Central memory CD4-positive, alpha-beta T cell (primary cell): ENCODE measurements at places on chromosomes 13 and 19.

DNA sequence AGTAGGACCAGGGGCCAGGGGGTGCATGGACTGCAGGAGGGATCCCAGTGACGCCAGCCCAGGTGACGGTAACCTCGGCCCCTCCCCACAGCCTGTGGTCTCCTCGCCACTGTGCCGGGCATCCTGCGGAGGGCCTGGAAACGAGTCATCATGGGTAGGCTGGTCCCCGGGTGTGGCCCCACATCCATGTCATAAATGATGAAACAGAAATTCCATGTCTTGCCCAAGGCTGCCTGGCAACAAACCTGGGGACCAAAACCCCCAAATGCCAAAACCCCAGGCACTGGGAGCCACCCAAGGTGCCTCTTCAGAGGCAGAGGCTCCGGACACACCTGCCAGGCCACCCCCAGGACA is 20.9 kb downstream of the MAP2K2 start:
- no peak for DNase-seq

GRCh38 chr19:50290011-50290410 is 39.2 kb downstream of the KCNC3 start:
- DNase-seq = no peak

DNA sequence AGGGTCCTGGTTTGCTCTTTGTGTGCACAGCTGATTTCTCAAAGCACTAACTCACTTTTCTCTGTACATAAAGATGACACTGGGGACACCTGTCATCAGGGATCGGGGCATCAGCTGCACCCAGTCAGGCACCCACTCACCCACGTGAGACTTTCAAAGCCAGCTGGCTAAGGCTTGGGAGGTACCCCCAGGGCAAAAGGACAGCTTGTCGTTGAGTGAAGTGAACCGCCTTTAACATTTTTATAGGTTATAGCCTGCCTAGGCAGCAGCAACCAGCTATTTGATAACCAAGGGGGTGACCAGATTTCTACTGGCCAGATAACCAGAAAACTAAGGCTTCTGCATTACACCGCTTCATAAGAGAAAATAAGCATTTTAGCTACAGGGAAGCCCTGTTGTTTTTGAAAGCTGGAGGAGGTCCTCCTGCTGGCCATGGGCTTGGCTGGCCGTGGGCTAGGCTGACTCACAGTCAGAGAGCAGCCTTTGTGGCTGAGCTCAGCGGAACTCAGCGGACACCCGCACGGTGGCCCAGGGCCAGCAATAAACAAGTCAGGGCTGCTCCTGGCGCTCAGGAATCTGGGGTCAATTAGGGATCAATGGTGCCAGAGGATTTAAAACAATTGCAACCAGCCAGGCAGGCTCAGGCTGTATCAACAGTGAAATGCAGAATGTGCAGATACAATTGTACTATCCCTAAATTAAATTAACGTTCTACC is 57.1 kb downstream of the ALOX5AP start:
- no peak for DNase-seq

DNA sequence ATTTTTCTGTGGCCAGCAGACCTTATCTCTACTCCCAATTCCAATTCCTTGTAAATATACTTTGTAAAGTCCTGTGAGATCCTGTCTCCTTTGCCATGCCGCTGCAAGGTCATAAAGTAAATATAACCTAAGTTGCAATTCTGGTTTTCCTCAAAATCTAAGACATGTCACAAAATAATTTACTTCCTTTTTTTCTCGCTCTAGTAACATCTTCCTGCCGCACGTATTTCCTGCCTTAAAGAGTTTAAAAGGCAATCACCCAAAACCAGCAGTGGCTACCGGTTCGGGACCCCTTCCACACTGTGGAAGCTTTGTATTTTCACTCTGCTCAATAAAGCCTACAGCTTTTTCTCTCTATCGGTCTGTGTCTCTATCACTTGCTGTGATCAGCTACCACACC is 832.0 kb upstream of the SLITRK5 start:
- DNase-seq = no peak

- DNase-seq = no peak
Observed at GRCh38 chr19:46116121-46116520, 8.4 kb downstream of the IGFL3 start.

- no peak for DNase-seq
Observed at GRCh38 chr19:2110822-2111221, 14.1 kb downstream of the IZUMO4 start.

DNA sequence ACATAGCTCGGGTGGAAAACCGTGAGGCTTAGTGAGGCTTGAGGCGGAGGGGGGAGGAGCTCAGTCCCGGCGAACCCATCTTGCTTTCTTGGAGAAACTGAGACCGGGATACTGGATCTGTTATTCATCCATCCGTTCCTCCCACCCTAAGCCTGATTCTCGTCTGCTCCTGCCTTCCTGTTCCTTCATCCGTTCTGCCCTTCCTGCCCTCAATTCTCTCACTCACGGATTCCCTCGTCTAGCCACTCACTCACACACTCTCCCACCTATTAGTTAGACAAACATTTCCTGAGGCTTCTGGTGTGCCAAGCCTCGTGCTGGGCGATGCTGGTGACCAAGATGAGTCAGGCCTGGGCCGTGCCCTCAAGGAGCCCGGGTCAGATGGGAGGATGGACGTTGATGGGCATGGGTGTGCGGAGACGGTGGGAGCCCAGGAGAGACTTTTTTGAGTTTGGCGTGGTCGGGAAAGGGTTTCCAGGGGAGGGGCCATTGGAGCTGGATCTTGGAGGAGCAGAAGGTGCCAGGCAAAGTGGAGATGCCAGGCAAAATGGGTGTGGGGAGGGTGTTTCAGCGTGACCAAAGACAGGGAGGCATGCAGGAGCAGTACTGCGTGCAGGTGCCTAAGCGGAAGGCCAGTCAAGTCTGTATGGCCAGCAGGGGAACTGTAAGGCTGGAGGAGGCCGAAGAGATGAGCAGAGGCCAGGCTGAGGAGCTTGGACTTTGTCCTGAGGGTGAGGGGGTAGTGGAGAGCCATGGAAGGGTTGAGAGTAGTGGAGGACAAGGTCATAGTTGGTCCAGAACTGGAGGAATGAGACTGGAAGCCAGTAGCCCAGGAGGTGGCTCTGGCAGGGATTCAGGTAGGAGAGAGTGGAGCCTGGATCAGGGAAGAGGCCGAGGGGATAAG is 7.4 kb upstream of the CNFN start:
- DNase-seq = no peak

GRCh38 chr13:43579321-43579720 is 207.5 kb downstream of the ENOX1 start:
- DNase-seq = no peak

GRCh38 chr19:39858541-39858940 is 12.4 kb upstream of the FBL start:
- DNase-seq = no peak

DNA sequence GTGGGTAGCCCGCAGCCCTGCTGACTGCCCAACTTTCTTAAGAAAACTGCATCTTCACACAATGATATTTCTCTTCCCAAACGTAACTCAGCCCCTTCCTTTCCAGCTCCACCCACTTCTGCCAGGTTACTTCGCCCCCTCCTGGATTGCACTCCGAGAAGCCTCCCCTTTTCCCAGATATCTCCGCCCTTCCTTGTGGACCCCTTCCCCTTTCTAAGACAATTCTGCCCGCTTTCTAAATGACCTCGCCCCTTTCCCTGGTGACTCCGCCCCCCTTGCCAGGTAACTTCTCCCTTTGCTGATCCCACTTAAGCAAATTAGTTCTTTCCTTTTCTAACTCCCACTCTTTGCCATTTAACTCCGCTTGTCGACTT is 2.6 kb downstream of the VSIG10L start:
- no peak for DNase-seq

- no peak for DNase-seq
Observed at GRCh38 chr13:113502686-113503085, 12.2 kb upstream of the DCUN1D2 start.

GRCh38 chr13:31717583-31717982 is 21.7 kb upstream of the RXFP2 start:
- DNase-seq = no peak

DNA sequence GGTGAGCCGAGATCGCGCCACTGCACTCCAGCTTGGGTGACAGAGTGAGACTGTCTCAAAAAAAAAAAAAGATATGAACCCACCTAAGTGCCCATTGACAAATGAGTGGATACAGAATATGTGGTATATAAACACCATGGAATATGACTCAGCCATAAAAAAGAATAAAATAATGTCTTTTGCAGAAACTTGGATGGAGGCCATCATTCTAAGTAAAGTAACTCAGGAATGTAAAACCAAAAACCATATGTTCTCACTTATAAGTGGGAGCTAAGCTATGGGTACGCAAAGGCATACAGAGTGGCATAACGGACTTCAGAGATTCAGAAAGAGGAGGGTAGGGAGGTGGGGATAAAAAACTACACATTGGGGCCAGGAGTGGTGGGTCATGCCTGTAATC is 29.5 kb downstream of the PLA2G4C start:
- no peak for DNase-seq

DNA sequence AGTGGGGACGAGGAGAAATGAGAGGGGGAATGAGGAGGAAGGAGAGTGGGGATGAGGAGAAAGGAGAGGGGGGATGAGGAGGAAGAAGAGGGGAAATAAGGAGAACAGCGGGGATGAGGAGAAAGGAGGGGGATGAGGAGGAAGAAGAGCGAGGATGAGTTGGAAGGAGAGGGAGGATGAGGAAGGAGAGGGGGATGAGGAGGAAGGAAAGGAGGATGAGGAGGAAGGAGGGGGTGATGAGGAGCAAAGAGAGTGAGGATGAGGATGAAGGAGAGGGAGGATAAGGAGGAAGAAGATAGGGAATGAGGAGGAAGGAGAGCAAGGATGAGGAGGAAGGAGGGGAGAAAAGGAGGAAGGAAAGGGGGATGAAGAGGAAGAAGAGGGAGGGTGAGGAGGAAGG is 14.0 kb upstream of the VSTM2B start:
- no peak for DNase-seq

DNA sequence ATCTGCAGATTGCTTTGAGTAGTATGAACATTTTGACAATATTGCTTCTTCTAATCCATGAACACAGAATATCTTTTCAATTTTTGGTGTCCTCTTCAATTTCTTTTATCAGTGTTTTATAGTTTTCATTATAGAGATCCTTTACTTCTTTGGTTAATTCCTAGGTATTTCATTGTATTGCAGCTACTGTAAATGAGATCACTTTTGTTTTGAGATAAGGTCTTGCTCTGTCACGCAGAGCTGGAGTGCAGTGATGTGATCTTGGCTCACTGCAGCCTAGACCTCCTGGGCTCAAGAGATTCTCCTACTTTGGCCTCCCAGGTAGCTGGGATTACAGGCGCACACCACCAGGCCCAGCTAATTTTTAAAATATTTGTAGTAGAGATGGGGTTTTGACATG is 9.8 kb downstream of the CYP2A7 start:
- DNase-seq = no peak
